CD4-positive, alpha-beta T cell treated with Interleukin-2 at 100 ng/mL for 4 hours (primary cell): ENCODE measurements at places on chromosomes 5 and 9.

- no peak for DNase-seq
These were observed 9.3 kb downstream of the TPPP start for GRCh38 chr5:683551-684481.

DNA sequence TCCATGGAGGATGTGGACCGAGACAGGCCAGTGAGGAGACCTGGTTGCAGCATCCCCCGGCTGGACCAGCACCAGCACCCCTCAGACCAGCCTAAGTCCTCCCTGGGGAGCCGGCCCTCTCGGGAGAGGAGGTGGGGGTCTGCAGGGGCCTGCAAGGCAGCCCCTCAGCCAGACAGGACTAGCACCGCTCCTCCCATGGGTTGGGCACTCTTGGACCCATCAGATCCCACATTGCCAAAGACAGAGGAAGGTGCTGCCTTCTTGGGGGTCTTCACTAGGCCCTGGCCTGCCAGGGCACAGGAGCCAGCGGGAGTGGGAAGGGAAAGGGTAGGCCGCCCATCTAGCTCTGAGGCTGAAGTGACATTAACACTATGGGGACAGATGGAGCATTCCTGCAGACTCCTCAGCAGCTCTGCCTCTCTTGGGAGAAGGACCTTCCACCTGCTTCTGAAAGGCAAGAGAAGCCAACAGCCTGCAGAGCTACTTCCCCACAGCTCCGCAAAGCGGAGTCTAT lies 6.8 kb downstream of the IL13 start:
- DNase-seq: no peak

DNA sequence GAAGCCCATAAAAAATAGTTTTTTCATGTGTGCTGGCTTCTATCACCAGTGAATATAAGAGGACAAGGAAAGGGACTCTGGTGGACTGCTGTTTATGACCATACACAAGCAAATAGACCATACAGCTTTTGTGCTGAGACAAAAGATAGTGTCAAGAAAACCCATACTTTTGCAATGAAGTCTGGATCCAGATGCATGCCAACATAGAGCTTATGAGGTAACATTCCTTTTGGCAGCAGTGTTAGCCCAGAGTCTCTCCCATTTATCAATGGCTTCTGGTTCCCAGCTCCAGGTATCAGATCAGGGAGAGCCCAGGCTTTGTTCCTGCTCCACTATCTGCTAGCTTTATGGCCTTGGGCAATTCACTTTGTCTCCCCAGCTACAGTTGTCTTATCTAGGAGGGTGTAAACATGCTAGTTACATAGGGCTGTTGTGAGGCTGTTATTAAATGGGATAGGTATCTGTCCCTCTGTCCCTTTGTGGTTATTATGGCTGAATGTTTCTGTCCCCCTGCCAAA lies 55.6 kb downstream of the CCDC192 start:
- DNase-seq: no peak

- DNase-seq: no peak
These were observed 664.7 kb downstream of the ACTL7B start for GRCh38 chr9:108191065-108191464.

DNA sequence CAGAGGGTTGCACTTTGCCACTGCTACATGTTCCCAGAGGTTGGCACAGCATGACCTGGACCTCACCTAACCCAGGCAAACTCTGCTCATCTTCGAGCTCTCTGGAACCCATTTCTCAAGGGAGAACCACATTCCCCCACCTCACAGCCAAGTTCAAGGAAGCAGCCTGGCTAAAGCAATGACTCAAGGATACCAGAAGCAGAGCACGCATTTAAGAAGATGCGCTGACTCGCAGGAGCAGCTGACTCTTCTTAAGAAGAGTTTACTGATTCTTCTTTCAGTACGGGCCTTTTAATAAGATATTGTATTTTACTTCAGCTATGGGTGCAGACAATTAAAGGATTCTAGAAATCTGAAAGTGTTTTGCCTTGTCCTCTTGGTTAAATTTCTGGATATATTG lies 4.1 kb upstream of the SEMA5A start:
- DNase-seq: no peak

DNA sequence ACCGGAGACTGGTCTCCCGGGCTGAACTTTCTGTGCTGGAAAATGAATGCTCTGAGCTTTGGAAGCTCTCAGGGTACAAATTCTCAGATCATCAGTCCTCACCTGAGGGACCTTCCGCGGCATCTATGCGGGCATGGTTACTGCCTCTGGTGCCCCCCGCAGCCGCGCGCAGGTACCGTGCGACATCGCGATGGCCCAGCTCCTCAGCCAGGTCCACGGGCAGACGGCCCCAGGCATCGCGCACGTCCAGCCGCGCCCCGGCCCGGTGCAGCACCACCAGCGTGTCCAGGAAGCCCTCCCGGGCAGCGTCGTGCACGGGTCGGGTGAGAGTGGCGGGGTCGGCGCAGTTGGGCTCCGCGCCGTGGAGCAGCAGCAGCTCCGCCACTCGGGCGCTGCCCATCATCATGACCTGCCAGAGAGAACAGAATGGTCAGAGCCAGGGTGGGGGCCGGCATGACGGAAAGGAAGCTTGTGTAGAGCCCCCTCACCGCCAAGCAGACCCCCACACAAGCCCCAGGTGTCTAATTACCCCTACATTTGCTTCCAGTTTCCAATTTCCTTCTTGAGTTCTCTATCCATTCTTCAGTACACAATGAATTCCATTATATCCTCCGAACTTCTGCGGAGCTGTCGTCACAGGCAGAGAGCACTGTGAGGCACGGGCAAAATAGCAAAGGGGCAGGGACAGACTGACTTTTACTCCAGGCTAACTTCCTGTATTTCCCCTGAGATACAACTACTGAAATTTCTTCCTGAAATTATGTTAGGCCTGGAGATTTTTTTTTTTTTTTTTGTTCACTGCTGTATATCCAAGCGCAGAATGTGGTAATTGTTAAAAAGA lies 23.2 kb downstream of the CDKN2A start:
- DNase-seq: no peak

DNA sequence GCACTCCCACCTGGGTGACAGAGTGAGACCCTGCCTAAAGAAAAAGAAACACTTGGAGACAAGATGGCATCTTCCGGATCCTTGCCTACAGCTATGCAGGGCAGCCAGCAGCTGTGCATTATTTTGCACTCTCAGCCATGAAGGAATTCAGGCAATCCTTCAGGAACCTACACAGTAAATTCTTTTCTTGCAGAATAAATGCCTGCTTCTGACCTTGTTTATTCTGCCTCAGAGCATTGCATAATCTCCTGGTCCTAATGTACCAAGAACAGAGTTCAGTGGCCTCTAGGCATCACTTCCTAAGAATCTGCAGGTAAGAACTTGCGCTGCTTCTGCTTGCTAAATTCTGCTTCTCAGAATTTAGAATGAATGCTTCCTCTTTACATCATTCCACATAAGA lies 16.8 kb downstream of the GLDC start:
- no peak for DNase-seq

DNA sequence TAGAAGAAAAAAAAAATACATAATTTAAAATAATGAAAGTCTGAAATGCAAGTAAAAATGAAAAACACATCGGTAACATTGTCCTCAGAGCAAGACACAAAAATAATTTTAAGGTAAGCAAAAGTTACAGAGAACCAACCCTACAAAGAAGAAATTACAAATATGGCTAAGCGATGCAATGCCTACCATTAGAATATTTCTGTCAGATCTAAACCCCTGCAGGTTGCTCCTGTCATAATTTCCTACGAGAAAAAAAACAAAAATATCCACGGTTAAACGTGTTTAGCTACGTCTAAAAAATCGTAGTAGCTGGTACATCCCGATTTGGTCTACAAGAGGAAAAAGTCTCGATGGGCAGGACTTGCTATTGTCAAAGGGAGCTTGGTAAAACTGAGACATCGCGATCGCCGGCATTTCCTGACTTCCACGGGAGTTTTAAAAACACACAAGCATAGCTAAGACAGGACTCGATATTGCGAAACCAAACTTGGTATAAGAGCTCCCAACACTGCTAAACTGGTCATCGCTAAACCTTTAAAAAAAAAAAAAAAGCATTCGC lies 1.1 kb upstream of the ANXA2R start:
- DNase-seq: peak; percentile 59

GRCh38 chr5:75472973-75473372 lies 38.5 kb downstream of the CERT1 start:
- DNase-seq: no peak

- DNase-seq: no peak
These were observed 18.4 kb downstream of the UBE2QL1 start for GRCh38 chr5:6466975-6467567.

- no peak for DNase-seq
These were observed 37.7 kb upstream of the PAPPA start for GRCh38 chr9:116115761-116116353.
